Hair follicular keratinocyte (primary cell): ENCODE measurements at places on chromosomes 12 and 14. TPM values are rescaled to one million over a fixed set of nuclear protein-coding genes. Genes with fewer than 3 reads are reported as not detected.

Gene ADAMTS20
- total RNA-seq, result not detected in 2 replicates

Gene RHNO1
- 32.0 and 39.9 TPM in 2 replicates for total RNA-seq

Gene MYO1H
- not detected in 2 replicates for total RNA-seq

Gene TAS2R46
- not detected in 2 replicates for total RNA-seq

Gene ANGEL1
- 8.4 and 13.0 TPM in 2 replicates for total RNA-seq

Gene SMCO3
- not detected in 2 replicates for total RNA-seq

Gene BDKRB1
- 6.2 and 8.7 TPM in 2 replicates for total RNA-seq

Gene NEDD8
- 249 and 288 TPM in 2 replicates for total RNA-seq

Gene KRT72
- not detected in 2 replicates for total RNA-seq

Gene SOCS2
- total RNA-seq, result 24.1 and 35.1 TPM in 2 replicates

Gene ADAM21
- total RNA-seq, result 0.30 and 0.55 TPM in 2 replicates
